Activated naive CD4-positive, alpha-beta T cell (primary cell): ENCODE measurements at places on chromosomes 7 and 10.

DNA sequence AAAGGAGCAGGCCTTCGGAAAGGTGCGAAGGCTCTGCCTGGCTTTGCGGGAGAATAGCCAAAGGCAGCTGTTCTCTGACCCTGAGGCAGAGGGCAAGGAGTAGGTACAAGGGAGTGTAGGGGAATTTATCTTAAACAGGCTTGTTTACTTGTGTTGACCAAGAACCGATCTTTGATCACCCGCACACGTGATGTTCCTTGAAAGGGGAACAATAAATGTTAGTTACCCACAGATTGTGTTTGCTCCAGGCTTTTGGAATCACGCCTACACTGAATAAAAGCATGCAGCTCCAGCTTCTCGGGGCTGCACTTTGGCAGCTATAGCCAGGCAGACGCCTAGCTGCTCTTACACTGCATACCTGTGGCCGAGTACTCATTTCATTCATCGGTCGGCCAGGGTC is 420.8 kb downstream of the PHF14 start:
- DNase-seq, result no peak

DNA sequence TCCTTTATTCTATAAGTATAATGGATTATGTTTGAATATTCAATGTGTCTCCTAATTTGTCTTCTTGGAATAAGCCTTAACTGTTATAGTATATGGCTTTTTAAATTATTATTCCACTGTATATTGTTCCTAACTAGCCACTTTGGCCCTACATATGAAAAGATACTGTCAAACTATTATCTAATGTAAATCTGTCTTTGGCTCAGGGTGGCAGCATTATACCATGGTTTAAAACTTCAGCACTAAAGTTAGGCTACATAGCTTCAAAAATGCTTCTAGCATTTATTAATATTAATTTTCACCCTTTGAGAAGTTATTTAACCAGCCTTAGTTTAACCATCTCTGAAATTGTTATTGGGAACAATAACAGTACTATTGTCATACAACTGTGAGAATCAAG is 543.1 kb upstream of the MBL2 start:
- no peak for DNase-seq

DNA sequence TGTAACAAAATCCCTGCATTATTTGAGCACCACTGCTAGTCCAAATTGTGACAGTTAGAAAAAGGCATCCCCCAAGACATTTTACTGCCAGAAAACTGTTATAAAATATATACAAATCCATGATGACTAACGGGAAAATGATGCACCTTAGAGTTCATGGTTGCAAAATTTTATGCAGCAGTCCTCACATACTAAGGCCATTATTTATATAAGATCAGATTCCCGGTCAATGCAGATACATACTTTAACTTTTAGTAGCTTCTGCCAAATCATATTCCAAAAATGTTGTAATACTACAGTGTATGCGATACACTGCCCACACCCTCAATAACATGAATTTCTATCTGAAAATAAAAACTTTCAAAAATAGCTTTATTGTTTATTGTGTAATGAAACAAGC is 239.9 kb upstream of the ZNF32 start:
- no peak for DNase-seq

DNA sequence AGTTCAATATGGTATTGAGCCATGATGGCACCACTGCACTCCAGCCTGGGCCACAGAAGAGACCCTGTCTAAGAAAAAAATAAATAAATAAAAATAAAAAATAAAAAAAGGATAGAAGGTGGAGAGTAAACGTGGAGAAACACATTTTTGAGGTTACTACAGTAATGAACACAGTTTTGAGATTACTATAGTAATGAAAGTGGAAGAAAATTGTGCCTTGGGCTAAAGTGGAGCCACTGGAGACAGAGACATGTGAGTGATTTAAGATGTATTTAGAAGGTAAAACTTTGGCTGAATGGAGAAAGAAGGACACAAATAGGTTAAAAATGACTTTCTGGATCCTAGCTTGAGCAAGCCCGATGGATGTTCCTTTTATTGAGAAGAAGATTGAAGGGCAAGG is 76.8 kb downstream of the HGF start:
- DNase-seq, result no peak

- DNase-seq, result no peak
Observed at GRCh38 chr10:93364966-93365365, 117.2 kb downstream of the MYOF start.
